ENCODE measurements at places on chromosomes 11 and 22.

- DNase-seq = no peak
Measured at GRCh38 chr11:120682866-120683265, 171.3 kb downstream of the GRIK4 start.

DNA sequence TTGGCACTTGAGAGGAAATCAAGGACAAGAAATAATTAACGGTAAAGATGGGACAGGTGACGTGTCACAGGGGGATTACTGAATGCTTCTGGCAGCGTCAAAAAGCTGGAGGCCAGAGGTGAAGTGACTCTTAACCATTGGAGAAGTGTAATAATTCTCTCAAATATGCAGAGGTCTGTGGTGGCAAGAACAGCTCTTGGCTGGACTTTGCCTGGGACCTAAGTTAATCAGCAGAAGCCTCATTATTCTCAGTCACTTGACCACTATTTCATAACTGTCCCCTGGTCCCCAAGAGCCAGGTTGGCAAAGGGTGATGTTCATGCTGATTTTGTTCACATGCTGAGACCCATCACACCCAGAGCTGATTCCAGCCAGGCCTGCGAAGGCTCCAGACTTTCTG lies 72.9 kb downstream of the TIMP3 start:
- DNase-seq = no peak

DNA sequence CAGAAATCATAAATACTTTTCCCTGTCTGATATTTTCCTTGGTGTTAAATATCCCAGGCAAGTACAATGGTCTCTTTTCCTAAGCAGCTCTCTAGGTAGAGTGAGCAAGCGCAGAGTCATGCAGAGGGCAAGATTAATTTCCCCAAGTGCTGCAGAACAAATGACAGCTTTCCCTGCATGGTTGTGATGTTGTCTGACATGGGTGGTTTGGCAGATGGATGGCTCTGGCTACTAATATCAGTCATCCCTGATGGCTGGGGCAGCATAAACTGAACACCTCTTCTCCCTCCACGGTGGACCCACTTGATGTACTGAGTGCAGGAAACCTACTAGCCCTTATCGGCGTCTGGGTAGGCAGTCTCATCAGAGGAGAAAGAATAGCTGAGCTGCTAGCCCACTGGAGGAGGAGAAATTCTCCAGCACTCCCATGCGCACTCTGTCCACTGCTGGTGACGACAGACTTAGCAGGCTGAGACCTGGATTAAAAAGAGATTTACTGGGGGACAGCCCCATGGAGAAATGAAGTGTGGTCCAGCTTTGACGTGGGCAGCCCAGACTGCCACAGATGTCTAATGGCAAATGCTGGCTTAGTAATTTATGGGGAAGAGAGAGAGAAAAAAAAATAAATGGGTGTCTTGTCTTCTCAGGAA lies 202.9 kb downstream of the DBX1 start:
- DNase-seq = no peak

DNA sequence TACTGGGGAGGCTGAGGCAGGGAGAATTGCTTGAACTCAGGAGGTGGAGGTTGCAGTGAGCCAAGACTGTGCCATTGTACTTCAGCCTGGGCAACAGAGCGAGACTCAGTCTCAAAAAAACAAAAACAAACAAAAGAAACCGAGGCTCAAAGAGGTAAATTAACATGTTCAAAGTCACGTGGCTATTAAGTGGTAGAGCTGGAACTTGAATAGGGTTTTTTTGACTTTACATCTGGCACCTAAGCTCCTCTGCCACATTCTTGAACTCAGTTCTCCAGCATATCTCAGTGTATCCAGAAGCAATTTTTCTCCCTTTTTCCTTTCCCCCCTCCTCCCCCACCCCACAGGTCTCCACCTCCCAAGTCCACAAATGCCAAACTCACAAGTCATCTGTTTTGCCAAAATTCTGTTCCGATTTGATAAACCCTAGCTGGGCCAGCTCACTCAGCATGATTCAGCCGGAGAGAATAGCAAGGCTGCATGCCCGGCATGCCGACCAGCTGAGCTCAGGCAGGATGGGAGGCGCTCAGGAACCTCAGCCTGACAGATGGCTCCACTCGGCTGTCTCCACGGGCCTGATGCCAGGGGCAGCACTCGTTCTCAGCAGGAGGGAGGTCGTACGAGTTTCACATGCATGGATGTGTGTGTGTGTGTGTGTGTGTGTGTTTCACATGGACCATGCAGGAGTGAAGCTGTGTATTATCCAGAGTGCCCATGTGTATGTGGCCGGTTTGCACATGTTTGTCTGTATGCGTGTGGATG lies 63.2 kb upstream of the RRAS2 start:
- no peak for DNase-seq

GRCh38 chr11:132719684-132720083 lies 812.6 kb downstream of the OPCML start:
- no peak for DNase-seq

DNA sequence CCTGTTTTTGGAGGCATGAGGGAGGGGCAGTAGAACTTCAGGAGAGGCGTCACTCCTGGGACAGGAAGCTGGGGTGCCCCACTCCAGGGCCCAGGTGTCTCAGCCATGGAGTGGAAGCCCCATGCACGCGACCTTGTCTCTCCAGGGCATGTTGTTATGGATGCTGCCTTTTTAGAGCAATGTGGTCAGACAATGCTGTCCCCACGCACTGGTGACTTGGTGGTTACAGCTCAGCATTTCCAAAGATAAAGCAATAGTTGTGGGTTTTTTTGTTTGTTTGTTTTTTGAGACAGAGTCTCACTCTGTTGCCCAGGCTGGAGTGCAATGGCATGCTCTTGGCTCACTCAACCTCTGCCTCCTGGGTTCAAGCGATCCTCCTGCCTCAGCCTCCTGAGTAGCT lies 22.3 kb downstream of the EIF4G2 start:
- no peak for DNase-seq

- DNase-seq = no peak
Measured at GRCh38 chr22:20396639-20397038, 2.7 kb downstream of the ZNF74 start.

GRCh38 chr22:20004464-20004863 lies 12.2 kb downstream of the ARVCF start:
- no peak for DNase-seq

GRCh38 chr22:47064016-47064415 lies 301.6 kb downstream of the TBC1D22A start:
- no peak for DNase-seq

GRCh38 chr22:33542153-33542552 lies 378.1 kb downstream of the LARGE1 start:
- DNase-seq = no peak

DNA sequence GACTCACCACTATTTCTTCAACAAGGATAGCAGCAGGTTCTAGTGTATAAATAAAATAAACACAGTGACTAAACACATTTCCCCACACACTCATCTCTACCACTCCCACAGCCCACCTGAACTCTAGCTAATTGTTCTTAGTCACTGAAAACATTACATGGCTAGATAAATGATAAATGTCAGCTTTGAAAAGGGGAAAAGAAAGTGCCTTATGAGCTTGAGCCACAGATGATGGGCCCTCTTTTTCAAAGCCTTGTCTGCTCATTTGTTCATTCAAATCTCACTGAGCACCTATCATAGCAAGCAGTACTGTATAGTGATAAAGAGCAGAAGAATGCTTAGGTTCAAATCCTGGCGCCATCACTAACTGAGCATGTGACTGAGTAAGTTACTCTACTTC lies 58.3 kb downstream of the SIK3 start:
- DNase-seq = no peak

DNA sequence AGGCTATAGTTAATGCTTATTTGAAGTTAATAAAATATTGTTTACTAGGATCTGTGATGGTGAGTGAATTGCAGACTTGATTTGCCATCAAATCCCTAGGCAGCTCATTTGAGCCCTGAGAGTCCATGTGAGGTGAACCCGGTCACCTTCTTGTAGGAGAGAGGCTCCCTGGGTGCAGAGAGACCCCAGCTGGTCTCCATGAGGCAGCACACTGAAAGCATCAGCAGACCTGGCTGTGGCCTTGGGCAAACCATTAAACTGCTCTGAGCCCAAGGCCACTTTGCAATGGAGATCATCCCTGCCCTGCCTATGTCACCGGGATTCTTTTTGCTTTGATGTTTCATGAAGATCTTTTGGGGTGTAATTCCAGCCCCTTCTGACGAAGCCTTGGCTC lies 125.2 kb downstream of the MICAL2 start:
- DNase-seq = no peak

- DNase-seq = no peak
Measured at GRCh38 chr11:104169091-104169490, 5.1 kb upstream of the PDGFD start.

DNA sequence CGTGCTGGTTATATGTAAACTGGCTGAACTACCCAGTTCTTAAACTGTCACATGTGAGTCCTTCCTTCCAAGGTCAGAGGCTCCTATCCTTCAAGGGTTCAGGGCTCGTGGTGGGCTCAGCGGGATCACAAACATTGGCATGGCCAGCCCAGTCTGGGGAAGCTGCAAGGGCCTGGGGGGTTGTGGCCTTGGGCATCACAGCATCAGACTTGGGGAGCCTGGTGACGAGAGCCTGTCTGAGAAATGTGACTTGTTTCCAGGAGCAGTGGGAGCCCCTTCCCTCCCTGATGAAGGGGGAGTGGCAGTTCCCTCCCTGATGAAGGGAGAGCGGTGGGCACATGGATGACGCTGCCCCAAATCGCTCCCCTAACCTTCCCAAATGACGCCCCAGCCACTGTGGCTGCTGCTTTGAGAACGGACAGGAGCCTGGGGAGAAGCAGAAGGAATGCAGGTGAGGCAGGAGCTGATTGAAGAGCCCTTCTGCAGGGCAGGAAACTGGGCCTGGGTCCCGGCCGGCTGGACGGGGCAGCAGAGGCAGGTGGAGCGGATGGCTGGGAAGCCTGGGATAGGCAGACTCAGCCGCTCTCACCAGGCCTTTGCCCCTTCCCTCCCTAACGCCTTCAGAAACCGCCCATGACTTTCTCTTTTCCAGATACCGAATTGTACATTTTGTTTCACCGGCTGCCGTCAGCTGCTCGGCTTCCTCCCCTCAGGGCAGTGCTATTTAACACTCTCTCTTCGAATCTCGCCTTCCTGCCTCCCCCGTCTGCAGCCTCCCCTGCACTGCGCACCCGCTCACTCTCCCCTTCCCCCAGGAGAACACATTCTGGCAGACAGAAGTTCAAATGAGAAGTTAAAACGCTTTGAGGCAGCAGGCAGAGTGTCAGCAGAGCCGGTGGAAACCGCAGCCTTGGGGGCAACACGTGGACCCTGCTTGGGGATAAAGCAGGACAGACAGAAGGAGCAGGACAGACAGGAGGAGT lies 1486.7 kb downstream of the BRD1 start:
- DNase-seq = no peak

Data from SIG-M5 (cell line).